Right ventricle myocardium superior (tissue), 1 donor: ENCODE measurements at places on chromosomes 7 and 10.
A peak's percentile ranks its signal among the peaks of the same experiment; 100 is the strongest.

DNA sequence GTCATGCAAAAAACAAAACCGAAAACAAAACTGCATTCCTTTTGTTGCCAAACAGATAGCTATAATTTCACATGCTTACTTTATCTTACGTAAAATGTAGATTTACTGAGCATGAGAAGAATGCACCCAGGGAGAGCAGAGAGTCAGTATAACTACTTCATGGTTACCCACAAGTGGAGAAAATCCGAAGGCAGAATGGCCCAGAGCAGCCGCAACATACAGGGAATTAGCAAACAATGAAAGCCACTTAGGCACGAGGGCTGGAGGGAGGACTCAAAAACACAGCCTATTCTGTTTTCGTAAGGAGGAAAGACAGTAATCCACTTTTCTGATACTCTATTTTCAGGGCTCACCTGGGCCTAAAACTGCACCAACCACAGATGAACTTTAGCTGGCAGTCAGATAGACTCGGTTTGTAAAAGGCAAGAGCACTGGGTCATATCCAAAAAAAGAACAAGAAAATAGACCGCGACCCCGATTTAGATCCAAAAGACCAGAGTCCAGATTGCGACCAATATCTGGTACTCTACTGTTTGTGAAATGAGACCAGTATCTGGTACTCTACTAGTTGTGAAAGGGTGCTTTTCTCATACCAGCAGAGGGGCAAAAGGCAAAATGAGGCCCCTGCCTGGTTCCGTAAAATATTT, 1.3 kb downstream of the ITPRIP start:
- DNase-seq: no peak

GRCh38 chr10:90227217-90227656, 525.8 kb downstream of the KIF20B start:
- no peak for DNase-seq

DNA sequence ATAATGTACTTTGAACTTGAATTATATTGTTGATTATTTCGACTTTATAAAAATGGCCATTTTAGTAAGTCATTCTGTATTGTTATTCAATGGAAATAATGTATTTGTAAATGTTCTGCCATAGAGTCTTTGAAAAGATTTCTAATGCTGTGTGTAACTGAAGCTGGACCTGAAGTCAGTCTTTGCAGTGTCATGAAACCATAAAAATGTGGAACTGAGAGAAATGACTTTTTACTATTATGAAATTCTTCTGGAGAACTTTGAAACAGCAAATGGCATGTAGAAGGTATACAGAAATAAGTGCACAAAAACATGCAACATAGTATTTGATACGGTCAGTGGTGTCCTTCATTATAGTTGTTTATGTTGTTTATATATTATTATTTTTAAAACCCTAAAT, 59.7 kb upstream of the ADRA2A start:
- DNase-seq: no peak

- peak; percentile 83 for DNase-seq
These were observed 5.7 kb downstream of the UPK3B start for GRCh38 chr7:76515999-76516443.

GRCh38 chr7:157729566-157729965, 392.8 kb downstream of the DNAJB6 start:
- DNase-seq: no peak

DNA sequence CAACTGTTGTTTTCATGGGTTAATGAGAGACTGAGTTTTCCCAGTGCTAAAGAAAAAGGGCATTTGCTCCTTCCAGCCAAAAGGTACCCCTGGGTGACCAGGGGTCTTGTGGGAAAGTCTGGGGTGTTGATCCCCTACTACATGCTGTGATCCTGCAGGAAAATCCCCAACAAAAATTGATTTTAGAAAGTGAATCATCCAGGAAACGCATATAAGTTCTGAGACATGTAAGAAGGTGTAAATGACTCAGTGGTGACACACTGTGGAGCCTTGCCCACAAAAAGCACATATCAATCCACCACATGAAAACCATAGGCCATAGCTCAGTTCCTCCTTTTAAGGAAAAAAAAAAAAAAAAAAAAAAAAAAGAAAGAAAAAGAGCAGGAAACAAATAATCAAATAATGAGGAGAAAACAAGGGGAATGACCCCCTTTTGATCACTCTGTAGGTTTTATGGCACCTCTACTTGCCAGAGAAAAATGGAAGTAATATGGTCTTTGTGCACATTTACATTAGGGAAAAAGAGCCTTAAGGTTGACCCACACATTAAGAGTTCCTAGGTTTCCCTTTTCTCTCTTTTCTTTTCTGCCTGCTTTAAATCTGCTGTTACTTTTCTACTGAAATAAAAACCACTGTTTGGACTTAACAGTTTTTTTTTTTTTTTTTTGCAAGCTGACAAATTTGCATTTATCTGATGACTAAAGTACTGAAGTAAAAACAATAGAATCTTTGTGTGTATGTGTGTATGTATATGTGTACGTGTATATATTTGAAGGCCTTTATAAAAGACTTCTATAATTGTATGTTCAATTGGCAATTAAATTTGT, 386.0 kb downstream of the KIF20B start:
- DNase-seq: no peak
